ENCODE measurements at places on chromosomes 1 and 21.

- no peak for DNase-seq
These were observed 534.5 kb downstream of the USP25 start for GRCh38 chr21:16264319-16264718.

DNA sequence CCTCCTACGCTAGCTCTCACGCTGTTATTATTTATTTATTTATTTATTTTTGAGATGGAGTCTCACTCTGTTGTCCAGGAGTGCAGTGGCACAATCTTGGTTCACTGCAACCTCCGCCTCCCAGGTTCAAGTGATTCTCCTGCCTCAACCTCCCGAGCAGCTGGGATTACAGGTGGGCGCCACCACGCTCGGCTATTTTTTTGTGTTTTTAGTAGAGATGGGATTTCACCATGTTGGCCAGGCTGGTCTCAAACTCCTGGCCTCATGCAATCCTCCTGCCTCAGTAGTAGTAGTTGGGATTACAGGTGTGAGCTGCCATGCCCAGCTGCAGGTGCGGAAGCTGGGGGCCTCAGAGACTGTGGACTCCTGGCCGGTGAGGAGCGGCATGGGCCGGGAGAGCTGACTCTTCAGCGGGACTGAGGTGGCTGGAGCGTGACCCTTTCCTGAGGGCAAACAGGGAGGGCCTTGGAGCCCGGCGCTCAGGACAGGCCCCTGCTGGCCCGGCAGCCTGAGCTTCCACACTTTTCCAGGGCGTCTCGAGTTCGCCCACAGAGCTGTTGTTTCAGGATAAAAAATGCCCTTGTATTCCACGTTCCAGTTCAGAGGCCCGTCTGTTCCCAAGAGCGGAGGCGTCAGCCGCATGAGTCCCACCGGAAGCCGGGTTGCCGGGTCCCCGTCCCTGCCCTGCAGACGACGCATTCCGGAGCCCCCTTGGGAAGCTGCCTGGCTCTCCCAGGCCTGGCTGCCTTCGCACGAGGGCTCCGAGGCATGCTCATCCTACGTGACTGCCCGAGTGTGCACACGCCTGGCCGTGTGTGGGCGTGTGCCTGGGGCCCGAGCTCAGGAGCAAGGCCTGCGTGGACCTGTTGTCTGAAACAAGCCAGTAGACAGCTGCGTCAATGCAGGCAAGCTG is 126.2 kb downstream of the SIK1 start:
- no peak for DNase-seq

- DNase-seq: no peak
These were observed 16.8 kb downstream of the PTPRC start for GRCh38 chr1:198655459-198656121.

GRCh38 chr1:9062021-9062471 is 7.4 kb downstream of the SLC2A5 start:
- DNase-seq: no peak

DNA sequence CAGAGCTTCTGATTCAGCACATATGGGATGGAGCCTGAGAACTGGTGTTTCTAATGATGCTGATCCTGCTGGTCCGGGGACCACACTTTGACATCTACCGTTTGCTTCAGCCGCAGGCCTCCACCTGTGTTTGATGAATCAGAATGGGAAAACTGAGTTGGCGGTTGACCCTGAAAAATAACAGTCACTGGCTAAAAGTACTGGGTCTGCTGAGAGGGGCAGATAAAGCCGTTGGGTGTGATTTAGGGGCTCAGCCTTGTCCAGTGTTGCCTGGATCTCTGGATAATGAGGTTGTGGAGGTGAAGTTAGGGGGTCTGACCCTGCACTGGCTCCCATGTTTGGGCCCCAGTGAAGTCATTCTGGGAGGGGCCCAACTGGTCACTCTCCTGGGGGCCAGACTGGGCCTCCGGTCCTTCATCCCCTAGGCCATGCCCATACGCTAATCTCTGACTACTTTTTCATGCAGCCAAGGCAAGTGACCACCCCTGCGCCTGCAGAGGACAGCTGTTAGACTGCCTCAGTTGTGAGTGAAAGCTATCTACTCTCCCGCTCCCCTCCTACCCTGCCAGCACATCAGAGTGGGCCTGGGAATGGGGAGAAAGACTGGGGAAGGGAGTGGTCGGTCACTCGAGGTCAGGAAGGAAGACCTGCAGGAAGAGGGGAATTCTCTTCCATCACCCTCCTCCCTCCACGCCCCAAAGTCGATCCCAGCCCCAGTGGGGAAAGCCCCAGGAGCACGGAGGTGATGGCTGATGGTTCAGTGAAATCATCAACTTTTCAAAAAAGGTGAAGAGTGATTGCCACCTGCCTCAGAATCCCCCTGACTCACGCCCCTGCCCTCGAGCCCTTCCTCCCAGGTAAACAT is 27.7 kb downstream of the VASH2 start:
- no peak for DNase-seq

DNA sequence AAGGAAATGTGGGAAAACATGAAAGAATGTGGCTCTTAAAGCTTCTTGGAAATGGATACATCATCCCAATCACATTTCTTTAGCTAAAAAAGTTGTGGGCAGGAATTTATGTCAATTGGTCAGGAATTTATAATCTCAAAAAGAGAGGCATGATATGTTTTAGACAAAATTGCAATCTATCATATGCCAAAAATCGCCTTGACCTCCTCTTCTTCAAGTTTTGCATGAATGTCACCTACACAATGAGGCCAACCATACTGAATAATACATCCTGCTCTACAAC is 42.4 kb downstream of the ATP6V1G3 start:
- no peak for DNase-seq

DNA sequence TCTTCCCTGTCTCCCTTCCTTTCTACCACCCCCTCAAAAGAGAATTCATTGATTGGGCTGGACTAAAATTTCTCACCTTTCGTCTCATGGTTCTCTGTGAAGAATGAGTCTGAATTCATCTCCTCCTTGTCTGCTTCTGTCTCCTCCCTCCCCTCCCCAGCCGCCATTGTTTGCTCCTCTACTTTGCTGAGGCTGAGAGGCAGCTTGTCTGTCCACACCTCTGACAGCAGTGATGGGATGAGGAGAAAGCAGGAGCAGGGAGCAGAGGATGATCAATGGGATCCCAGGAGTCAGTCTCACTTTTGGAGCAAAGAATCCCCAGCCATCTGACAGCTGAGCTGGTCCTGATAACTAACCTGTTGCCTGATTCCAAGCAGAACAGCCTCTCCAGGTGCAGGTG is 2.5 kb downstream of the ILDR2 start:
- DNase-seq: no peak

- no peak for DNase-seq
These were observed 14.1 kb upstream of the RAB42 start for GRCh38 chr1:28577738-28578536.

DNA sequence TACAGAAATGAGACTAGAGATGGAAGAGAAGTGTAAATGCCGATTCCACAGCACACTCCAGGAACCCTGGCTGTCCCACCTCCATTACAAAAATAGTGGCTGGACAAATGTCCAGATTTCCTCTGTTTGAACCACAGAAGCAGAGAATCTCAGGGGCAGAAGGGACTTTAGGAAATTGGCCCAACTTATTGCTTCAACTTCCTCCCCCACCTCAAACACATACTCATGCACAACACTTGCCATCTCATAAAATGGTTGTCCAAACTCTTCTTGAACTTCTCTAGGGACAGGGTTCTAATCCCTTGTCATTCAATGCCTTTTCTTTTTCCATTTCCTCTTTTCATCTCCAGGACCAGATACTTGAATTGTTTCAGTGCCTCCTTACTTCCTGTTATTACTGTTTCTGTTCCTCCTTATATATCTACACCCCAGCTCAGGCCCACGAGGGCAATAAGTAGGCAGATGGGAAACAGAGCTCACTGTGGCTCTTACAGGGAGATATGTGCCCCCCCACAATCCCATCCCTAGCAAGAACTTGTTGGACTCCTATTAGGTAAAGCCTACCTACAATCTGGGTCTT is 8.5 kb upstream of the B4GALT3 start:
- DNase-seq: peak; percentile 61

GRCh38 chr21:44792702-44793591 is 8.7 kb downstream of the UBE2G2 start:
- no peak for DNase-seq

- no peak for DNase-seq
These were observed 195.4 kb downstream of the LMX1A start for GRCh38 chr1:165161130-165161529.

- DNase-seq: peak; percentile 90
These were observed 407 bp downstream of the CAMSAP2 start for GRCh38 chr1:200738949-200739651.

DNA sequence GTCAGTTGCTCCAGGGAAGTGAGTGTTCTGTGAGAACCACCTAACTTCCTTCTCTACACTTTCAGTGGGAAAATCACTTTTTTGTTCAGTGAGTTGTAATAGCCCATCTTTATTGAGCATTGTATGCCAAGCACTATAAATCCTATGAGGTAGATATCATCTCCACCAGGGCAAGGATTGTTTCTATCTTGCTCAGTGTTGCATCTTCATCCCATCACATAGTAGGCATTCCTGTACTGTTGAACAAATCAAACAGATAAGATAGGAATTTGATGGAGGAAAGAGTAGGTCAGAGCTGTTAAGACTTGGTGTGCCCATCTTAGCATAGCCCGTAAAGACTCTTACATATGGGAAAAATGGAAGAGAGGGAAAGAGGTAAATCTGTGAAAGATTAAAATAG is 2.9 kb upstream of the PIGV start:
- no peak for DNase-seq

DNA sequence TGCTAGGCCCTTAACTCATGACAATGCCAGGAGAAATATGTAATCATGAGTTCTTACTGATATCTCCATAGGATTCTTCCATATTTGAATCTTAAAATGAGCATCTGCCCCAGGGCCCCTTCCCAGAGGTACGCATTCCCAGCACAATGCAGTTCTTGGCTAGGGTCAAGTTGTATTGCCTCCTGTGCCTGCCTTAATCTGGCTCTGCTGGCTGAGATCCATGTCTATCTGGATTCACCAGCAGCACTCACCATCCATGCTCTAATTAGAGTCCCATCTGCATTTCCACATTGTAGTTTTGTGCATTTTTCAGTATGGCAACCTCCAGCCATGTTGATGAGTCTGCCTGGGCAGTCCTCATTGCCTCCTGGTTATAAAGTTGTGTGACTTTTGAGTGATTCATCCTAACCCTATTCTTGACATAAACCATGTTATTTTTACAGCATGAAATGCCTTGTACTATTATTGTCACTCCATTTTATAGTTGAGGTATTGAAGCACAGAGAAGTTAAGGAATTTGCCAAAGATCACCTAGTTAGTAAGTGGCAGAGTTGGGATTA is 55.9 kb downstream of the CAMSAP2 start:
- no peak for DNase-seq

GRCh38 chr1:153929426-153929825 is 6.7 kb upstream of the GATAD2B start:
- no peak for DNase-seq

DNA sequence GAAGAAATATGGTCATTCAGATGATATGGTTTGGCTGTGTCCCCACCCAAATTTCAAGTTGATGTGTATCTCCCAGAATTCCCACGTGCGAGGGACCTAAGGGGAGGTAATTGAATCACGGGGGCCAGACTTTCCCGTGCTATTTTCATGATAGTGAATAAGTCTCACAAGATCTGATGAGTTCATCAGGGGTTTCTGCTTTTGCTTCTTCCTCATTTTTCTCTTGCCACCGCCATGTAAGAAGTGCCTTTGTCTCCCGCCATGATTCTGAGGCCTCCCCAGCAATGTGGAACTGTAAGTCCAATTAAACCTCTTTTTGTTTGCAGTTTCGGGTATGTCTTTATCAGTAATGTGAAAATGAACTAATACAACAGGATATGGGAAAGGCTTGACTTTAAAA is 1.4 kb upstream of the DPM3 start:
- DNase-seq: no peak

DNA sequence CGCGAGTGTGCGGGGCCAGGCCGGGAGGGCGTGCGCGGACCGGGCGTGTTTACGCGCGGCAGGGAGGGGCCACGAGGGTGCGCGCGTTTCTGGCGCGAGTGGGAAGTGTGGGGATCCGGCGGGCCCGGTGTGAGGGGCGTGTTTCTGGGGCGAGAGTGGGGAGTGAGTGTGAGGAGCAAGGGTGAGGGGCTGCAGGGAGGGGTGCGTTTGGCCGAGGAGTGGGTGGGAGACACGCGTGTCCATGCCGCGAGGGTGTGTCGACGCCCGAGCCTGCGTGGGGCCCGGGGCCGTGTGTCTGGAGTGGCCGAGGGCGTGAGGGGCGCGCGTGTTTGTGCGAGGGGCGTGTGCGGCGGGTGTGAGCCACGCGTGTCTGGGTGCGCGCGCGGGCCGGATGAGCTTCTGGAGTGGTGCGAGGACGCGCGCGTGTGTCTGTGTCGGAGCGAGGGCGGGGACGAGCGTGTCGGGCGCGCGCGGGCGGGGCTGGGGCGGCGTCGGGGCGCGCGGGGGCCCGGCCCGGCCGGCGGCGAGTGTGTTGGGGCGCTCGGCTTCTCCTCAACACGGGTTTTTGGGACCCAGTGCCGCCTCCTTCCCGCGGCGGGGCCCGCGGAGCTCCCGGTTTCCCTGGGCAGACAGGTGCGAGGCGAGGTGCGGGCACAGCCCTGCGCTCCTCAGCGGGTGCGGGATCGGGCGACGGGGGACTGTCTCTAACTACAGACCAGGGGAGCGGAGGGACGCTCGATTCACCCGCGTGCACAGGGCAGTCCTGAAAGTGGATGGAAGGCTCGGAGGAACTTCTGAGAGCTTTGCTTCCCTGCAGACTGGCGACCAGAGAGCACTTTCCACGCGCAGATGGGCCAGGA is 65.8 kb upstream of the VAMP3 start:
- DNase-seq: peak; percentile 59

- no peak for DNase-seq
These were observed 130.9 kb downstream of the GDAP2 start for GRCh38 chr1:117798550-117798949.

DNA sequence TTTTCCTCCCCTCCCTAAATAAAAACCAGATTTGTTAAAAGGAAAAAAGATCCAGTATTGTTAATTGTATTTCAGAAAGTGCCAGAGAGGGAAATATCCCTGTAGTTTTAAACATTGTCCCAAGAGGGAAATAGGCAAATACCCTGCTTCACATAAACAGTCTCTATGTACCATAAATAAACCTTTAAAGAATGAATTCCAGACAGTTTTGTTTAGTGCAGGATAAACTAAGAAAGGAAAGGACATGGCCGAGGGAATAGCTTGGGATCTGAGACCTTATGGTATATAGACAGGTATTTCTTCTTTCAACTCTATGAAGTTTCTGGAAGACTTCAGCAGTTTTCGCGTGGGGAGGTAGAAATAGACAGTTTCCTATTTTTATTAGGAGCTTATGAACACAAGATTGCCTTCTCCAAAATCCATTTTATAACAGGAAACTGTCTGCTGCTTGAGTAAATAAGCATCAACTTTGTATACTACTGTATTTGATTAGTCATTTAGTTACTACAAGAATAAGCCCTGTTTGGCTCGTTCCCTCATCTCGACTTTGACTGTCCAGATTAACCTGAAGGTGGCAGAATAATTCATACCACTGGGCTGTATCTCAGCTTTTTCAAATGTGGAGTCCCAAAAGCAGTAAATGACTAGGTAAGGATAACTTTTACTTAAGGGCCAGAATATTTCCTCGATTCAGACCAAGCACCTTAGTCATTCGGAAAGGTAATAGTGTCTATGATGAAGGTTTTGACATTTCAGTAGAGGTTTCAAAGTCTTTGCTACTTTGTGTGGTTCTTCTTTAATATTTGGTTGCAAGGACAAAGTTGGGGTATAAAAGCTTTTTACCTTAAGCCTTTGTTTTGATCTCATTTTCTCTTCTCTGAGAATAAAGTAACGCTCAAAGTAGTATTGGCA is 177.5 kb downstream of the VPS13D start:
- no peak for DNase-seq

GRCh38 chr1:212630158-212630900 is 21.8 kb downstream of the ATF3 start:
- peak; percentile 80 for DNase-seq

GRCh38 chr1:182802006-182802803 is 12.6 kb downstream of the NPL start:
- DNase-seq: no peak

GRCh38 chr1:205630241-205630640 is 1.6 kb downstream of the ELK4 start:
- DNase-seq: no peak

Data from aorta (tissue), 5 donors.